Cortex of kidney (tissue), 1 donor: ENCODE measurements at places on chromosomes 16 and 17.

DNA sequence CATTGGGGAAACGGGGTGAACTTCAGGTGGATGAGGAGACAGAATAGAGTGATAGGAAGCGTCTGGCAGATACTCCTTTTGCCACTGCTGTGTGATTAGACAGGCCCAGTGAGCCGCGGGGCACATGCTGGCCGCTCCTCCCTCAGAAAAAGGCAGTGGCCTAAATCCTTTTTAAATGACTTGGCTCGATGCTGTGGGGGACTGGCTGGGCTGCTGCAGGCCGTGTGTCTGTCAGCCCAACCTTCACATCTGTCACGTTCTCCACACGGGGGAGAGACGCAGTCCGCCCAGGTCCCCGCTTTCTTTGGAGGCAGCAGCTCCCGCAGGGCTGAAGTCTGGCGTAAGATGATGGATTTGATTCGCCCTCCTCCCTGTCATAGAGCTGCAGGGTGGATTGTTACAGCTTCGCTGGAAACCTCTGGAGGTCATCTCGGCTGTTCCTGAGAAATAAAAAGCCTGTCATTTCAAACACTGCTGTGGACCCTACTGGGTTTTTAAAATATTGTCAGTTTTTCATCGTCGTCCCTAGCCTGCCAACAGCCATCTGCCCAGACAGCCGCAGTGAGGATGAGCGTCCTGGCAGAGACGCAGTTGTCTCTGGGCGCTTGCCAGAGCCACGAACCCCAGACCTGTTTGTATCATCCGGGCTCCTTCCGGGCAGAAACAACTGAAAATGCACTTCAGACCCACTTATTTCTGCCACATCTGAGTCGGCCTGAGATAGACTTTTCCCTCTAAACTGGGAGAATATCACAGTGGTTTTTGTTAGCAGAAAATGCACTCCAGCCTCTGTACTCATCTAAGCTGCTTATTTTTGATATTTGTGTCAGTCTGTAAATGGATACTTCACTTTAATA is 7.0 kb upstream of the TMEM235 start:
- no peak for DNase-seq

DNA sequence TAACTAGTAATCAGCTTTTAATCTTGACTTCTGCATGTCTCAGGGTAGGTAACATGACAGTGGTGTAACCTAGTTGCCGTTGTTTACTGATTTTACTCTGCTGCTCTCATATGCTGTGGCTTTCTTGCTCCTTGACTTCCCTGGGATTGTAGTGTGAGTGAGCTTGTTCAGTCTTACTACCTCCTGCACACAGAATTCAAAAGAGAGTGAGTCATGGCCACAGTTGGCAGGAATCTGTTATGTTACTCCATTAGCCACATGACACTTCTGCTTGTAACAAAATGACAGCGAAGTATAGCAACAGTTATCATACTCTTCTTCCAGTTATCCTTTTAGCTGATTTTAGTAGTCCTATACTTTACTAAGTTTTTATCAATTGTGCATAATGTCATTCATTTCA is 18.8 kb downstream of the TNRC6A start:
- DNase-seq: no peak

- DNase-seq: no peak
Measured at GRCh38 chr16:25593260-25593659, 98.5 kb upstream of the HS3ST4 start.

- no peak for DNase-seq
Measured at GRCh38 chr17:63837962-63838600, 4.4 kb downstream of the SMARCD2 start.

DNA sequence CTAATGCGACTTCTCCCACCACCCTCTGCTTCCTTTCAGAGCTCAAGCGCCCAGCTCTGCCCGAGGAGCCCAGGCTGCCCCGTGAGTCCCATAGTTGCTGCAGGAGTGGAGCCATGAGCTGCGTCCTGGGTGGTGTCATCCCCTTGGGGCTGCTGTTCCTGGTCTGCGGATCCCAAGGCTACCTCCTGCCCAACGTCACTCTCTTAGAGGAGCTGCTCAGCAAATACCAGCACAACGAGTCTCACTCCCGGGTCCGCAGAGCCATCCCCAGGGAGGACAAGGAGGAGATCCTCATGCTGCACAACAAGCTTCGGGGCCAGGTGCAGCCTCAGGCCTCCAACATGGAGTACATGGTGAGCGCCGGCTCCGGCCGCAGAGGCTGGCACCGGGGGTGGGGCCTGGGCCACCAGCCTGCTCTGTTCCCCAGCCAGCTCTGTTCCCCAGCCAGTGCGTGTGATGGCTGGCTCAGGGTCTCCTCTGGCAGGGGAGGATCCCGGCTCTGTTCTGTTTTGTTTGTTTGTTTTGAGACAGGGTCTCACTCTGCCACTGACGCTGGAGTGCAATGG is 18.7 kb downstream of the CRISPLD2 start:
- DNase-seq: no peak

GRCh38 chr17:43871946-43872690 is 25.1 kb downstream of the CD300LG start:
- DNase-seq: no peak

DNA sequence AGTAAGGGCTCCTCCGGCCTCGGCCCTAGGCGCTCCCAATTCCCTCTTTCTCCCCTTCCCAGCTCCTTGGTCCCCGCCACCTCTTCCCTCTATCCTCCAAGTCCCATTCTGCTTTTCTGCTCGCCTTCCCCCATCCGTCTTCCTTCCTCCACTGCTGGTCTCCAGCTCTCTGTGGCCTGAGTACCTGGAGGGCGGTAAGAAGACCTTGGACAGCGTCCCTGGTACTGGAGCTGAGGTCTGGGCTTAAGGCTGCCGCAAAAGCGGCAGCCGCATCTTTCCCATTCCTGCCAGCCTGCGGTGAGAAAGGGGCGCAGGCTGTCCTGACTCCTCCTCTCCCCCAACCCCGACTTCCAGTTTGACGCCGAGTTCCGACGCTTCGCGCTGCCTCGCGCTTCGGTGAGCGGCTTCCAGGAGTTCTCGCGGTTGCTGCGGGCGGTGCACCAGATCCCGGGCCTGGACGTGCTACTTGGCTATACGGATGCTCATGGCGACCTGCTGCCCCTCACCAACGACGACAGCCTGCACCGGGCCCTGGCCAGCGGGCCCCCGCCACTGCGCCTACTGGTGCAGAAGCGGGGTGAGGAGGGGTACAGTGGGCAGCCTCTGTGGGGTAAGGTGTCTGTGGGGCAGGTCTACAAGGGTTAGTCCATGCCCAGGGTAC is 471 bp downstream of the PARD6A start:
- DNase-seq: no peak

DNA sequence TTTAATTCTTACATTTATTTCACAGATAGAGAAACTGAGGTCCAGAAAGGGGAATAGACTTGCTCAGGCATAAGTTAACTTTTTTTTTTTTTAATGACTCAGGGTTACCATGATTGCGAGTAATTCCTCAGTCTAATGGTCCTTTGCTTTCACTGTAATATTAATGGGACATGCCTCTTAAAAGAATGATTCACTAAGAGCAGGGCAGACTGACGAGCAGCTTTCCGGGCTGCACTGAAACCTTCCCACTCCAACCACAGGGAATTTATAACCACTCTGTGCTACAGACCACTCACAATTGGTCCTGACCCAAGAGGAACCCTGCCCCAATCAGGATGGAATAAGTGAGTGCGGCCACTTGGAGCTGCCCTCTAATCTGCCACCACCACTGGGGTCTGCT is 5.7 kb downstream of the HOXB2 start:
- no peak for DNase-seq

DNA sequence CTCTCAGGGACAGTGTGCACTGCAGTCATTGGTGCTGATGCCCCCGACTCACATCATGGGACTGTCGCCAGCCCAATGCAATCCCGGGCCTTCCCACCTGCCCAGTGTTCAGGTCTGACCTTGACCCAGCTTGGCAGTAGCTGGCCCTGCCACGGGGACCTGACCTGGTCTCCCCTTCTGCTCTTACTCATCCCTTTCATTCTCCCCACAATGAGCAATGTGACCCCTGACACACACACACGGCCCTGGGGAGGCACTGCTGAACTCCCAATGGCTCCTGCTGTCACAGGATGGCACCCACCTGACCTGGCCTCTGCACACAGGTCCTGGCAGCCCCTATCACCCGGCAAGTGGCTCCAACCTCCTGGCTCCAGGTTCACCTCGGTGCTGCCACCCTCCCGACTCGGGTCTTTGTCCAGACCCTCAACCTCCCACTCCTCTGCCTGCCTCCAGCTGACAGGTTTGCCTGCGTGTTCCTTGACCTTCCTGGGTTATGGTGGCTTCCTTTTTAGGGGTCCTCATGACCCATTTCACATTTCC is 6.6 kb downstream of the CD300C start:
- DNase-seq: no peak

DNA sequence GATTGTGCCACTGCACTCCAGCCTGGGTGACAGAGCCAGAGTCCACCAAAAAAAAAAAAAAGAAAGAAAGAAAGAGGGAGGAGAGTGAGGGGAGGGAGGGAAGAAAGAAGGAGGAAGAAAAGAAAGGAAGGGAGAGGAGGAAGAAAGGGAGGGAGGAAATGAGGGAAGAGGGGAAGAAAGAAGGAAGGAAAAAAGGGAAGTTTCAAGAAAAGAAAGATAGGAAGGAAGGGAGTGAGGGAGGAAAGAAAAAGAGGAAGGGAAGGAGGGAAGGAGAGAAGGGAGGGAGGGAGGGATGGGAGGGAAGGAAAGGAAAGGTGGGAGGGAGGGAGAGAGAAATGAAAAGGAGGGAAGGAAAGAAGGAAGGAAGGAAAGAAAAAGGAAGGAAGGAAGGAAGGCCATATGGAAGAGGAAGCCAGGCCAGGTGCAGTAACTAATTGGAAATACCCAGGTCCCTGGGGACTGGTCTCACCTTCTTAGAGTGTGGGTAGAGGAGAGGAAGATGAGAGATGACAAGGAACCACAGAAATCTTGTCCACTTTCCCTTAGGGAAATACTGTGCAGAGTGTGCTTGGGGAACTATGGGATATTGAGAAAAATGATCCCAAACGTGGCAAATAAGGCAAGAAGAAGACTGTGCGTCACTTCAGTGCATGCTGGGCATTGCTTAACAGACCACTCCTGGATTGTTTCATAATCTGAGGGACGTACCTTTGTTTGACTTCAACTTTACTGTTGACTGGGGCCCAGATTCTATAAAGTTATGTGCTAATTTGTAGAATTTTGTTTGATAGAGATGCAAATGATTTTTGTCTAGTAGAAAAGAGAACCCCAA is 15.1 kb upstream of the CSNK2A2 start:
- DNase-seq: no peak

- DNase-seq: no peak
Measured at GRCh38 chr17:16910341-16910740, 61.6 kb downstream of the TNFRSF13B start.

GRCh38 chr16:72983728-72984350 is 64.1 kb downstream of the ZFHX3 start:
- DNase-seq: no peak

DNA sequence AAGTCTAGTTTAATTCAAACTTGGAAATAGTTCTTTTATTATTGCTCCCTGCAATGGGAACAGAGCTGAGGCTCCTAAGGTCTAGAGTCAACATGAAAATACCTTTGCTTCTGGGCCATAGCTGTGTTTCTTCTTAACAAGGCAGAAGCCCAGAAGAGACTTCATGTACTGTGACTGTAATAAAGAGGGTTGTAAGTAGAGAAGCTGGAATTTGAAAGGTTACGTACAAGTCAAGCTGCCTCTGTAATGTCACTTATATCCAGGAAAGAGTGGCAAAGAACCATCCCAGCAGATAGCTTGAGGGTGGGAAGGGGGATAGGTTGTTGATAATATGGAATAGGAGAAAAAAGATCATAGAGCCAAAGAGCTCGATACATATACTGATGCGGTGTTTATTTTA is 248.6 kb downstream of the WWOX start:
- DNase-seq: no peak

GRCh38 chr17:40579471-40579870 is 14.2 kb upstream of the CCR7 start:
- DNase-seq: no peak

GRCh38 chr16:4344983-4345835 is 5.9 kb downstream of the PAM16 start:
- DNase-seq: no peak

GRCh38 chr16:67593288-67593687 is 31.0 kb downstream of the CTCF start:
- DNase-seq: no peak
